ENCODE measurements at places on chromosomes 1 and 21.

GRCh38 chr1:64525116-64525686, 55.3 kb downstream of the CACHD1 start:
- DNase-seq = no peak

- peak; percentile 85 for DNase-seq
These were observed 785.1 kb downstream of the LTN1 start for GRCh38 chr21:28207436-28208173.

DNA sequence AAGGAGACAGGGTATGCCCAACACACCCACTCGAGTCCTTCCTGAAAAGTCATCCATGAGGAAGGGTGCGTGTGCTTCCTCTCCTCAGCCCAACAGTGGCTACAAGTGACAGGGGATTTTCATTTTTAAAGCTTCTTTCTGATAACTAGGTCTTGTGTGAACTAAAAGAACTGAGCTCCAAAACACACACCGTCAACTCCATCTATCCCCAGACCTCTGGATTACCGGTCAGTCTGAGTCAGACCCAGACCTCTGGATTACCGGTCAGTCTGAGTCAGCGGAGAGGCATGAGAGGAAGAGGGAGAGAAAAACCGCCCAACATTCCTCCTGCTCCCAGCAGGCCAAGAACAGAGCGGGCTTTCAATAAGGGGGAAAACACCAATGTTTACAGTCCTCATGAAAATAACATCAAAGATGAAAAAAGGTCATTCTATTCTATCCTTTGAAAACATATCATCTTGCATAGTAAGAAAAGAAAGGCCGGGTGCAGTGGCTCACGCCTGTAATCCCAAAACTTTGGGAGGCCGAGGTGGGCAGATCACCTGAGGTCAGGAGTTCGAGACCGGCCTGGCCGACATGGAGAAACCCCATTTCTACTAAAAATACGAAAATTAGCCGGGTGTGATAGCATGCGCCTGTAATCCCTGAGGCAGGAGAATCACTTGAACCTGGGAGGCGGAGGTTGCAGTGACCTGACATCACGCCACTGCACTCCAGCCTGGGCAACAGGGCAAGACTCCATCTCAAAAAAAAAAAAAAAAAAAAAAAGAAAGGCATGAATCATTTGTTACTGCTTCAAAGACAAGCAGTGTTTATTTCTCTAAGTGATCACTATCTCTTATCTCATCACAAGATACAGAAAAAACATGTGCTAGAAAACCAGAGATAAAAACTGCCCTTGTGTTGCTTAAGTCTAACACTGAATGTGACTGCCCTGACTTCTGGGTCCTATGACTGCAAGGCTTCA, 3.4 kb downstream of the PTTG1IP start:
- DNase-seq = peak; percentile 95

- no peak for DNase-seq
These were observed 19.3 kb upstream of the RAB3GAP2 start for GRCh38 chr1:220291580-220291979.

- DNase-seq = no peak
These were observed 2.6 kb downstream of the ARPC5 start for GRCh38 chr1:183632964-183633363.

GRCh38 chr1:168472223-168472622, 71.6 kb downstream of the XCL2 start:
- no peak for DNase-seq

- no peak for DNase-seq
These were observed 4.7 kb upstream of the DMBX1 start for GRCh38 chr1:46484783-46485490.

Data from fibroblast of mammary gland (primary cell).